T-helper 17 cell (primary cell): ENCODE measurements at places on chromosomes 16 and 17. TPM values are rescaled to one million over a fixed set of nuclear protein-coding genes. Genes with fewer than 3 reads are reported as not detected.

- DNase-seq: no peak
Observed at GRCh38 chr17:62705156-62705777, 77.8 kb downstream of the MRC2 start.

Gene SP6
- total RNA-seq: 0.20 TPM

- DNase-seq: no peak
Observed at GRCh38 chr16:64657316-64658011, 464.4 kb downstream of the CDH11 start.

- DNase-seq: no peak
Observed at GRCh38 chr16:68300734-68301459, 9.8 kb downstream of the SLC7A6OS start.

GRCh38 chr17:46943501-46944393, 20.8 kb downstream of the GOSR2 start:
- DNase-seq: no peak

DNA sequence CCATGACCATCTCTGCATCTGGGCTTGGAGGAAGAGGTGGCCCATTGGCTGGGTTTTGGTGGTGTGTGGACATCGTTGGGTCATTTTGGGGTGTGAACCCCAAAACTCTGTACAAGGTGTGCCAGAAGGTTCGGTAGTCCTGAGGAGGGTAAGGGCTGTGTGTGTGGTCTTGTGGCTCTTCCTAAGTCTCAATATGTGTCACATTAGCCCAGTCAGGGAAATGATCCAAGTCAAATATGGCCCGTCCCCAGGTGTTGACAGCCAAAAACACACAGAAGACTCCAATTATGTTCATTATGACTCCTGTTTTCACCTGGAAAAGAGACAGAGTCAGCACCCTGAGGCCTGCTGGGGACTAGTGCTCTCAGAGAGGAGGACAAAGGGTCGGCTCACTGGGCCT, 27.1 kb downstream of the SLC13A5 start:
- no peak for DNase-seq

Gene LRRC37A
- total RNA-seq: 5.5 TPM

- no peak for DNase-seq
Observed at GRCh38 chr17:82502207-82502606, 17.3 kb upstream of the FOXK2 start.

Gene NFATC2IP
- 67.7 TPM for total RNA-seq

Gene TPPP3
- 0.29 TPM for total RNA-seq
